ENCODE measurements at places on chromosomes 12 and 14.

GRCh38 chr12:103780992-103781391, 60.0 kb downstream of the NT5DC3 start:
- DNase-seq: no peak

GRCh38 chr14:74695406-74695805, 17.5 kb downstream of the AREL1 start:
- peak; percentile 45 for DNase-seq

- DNase-seq: no peak
Observed at GRCh38 chr12:89839444-89839843, 130.8 kb upstream of the ATP2B1 start.

- no peak for DNase-seq
Observed at GRCh38 chr14:26863736-26864135, 265.9 kb upstream of the NOVA1 start.

DNA sequence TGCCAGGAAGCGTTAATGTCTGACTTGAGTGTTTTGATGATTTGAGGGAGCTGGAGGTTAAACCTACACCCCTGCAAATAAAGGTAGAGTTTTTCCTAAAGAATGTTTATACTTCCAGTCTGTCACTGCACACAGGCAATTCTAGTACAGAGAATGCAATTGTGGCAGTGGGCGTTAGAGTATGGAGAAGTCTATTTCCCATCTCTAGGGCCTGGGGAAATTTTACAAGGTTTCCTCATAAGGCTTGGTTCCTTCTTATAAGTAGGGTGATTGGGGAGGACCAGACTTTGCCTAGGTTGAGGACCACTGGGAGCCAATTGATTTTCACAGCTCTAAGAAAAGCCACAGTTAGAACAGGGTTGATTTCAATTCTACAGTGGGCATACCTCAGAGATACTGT, 44.3 kb downstream of the IFNG start:
- no peak for DNase-seq

- no peak for DNase-seq
Observed at GRCh38 chr14:42556551-42556950, 949.9 kb downstream of the LRFN5 start.

DNA sequence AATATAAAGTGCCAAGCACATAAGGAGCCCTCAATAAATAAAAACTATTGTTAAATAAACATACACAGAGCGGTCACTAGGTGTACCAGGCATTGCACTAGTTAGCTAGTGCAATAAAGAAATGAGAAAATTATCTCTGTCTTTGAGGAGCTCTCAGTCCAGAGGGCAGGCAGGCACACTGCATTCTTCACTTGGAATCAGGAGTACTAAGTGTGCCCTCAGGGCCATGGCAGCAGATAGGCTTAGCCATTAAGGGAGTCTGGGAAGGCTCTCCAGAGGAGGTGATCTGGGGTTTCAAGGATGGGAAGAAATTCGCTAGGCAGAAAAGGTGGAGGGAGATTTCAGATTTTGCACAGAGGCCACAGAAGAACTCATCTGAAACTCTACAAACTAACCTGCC, 9.1 kb downstream of the ABCD4 start:
- DNase-seq: no peak

GRCh38 chr12:43396671-43397070, 155.3 kb downstream of the ADAMTS20 start:
- DNase-seq: no peak

DNA sequence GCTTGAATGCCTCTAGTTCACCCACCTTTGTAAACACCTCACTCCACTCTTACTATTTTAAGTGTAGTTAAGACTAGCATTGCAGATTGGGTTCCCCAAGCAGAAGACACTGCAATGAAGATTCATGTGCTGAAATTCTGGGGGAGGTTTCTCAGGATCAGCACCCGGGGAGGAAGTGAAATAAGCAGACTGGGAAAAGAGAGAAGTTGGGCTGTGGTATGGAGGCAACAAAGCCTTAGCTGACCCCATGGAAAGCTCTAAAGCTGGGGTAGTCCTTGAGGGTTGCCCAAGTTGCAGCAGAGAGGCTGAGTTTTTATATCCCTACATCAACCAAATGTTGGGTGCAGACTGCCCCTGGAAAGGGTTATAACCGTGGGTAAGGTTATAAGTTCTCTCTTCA, 23.9 kb upstream of the IGF1 start:
- DNase-seq: no peak
